Foreskin keratinocyte (primary cell): ENCODE measurements at places on chromosomes 7 and 10.

- DNase-seq = peak; percentile 80
Observed at GRCh38 chr10:76285012-76285411, 853.6 kb downstream of the LRMDA start.

GRCh38 chr10:94308866-94309265 lies 53.9 kb downstream of the NOC3L start:
- DNase-seq = no peak

DNA sequence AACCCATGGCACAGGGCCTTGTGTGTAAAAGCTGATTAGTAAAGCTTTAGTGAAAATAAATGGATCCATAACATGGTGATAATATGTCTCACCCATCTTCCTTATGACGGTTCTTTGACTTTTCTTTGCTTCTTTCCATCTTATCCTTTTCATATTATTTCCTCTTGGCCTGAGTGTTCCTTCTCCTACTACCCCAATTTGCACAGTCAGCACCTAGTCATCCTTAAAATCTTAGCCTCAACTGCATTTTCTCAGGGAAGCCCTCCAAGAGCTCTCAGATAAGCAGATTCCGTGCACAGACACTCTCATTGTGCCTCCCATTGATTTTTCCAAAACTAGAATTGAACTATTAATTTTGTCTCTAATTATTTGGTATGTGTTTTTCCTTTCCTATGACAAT lies 112.4 kb downstream of the PTN start:
- DNase-seq = no peak

DNA sequence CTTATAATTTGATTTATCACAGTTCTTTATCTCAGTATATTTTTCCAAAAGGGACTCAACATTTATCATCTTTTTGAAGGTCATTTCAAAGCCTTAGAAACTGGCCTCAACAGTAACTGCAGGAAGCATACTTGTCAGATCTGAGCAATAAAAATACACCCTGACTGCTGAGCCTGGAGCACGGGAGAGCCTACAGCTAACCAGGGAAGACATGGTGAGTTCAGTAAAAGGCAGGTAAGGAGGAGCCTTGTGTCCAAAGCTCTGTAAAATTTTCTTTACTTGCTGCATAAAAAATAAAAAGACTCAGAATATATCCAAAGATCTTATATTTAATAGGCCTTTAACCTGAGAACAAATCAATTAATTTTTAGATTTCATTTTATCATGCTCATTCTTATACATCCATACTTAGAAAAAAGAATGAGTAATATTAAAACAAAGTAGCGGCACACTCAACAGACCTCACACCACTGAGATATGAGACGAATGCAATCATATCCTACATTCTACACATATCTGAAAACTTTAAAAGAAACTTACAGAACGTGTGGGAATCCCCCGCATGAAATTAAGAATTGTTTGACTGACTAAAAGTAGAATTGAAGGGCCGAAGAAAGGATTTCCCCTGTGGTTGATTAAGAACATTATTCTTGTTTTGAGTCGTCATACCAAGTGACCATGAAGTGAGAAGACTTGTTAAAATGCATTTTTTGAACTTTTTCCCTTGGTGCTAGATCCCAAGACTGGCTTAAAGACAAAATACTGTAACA lies 296.4 kb upstream of the MKLN1 start:
- DNase-seq = no peak

GRCh38 chr7:74290553-74290950 lies 1.3 kb downstream of the CLIP2 start:
- DNase-seq = no peak

DNA sequence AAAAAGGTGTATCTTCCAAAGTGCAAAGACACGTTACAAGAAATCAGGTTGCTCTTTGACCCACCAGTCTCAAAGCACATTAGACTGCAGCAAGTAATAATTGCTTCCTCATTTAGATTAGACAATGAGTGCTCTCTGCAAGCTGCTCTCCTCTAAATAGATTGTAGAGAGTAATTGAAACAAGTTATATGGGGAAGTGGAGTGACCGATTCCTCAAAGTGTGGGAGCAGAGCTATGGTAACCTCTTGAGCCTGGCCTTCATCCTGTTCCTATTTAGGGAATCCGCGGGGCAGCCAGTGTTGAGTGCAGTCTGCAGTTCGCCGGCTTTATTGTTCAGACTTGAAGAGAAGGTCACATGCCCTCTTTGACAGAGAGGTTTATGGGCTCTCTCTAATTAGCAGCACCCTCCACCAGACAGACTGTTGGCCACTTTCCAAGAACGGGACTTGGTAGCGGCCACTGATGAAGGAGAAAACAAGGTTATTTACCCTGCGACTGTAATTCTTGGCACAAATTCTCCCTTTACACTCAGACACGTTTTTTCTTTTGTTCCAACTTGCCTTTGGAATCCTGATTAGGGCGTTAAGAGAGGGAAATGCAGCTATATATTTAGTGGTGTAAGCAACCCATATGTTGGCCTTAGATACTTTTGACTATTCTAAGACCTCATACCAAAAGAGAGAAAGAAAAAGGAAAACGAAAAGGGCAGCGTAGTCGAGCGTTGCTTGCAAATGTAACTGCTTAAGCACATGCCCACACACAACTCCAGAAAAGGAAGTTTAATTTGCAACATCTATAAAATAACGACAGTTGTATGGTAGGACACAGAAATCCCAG lies 107.5 kb downstream of the REEP3 start:
- DNase-seq = peak; percentile 58

DNA sequence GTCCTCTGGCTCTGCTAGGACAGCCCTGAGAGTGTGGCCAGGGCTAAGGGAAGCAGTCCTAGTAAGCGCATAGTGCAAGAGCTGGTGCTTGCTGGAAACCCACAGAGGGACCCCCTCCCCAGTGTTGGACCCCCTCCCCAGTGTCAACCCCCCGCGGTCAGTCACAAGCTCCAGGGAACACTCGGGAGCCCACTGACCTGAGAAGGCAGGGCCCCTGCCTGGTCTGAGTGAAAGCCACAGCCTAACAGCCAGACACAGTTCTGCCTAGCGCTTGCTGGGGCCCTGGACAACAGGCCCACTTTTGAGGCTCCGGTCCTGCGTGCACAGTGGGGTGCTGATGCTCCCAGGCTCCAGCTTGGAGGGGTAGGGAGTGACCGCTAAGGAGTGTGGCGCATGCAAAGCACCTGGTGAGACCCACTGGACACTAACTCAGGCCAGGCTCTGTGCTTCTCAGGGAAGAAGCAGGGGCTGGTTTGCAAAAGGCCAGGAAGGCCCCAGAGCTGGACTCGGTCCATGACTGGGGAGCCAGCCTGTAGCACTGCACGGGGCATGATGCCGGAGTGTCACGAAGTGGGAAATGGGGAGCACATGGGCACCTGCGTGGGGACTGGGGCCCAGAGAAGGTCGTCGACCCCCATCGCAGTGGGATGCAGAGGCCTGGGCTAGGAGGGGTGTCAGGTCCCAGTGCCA lies 175.8 kb upstream of the PPP2R2D start:
- no peak for DNase-seq

- no peak for DNase-seq
Observed at GRCh38 chr7:144907577-144907976, 71.7 kb upstream of the TPK1 start.

GRCh38 chr10:18527687-18528086 lies 123.7 kb downstream of the NSUN6 start:
- no peak for DNase-seq

DNA sequence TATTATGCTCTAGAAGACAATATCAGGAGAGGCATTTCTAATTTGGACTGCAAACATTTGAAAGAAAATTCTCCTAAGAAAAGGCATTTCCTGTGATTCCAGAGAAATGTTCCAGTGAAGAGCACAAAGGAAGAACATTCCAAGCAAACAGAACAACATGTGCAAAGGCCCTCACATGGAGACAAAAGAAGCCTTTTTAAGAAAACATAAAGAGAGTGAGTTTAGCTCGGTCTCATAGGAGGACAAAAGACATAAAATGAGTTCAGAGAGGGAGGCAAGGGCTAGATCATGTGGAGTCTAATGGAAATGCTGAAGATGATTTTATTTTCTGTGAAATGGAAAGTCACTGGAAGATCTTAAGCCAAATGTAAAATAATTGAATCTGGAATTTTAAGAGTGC lies 269.8 kb upstream of the HGF start:
- no peak for DNase-seq

DNA sequence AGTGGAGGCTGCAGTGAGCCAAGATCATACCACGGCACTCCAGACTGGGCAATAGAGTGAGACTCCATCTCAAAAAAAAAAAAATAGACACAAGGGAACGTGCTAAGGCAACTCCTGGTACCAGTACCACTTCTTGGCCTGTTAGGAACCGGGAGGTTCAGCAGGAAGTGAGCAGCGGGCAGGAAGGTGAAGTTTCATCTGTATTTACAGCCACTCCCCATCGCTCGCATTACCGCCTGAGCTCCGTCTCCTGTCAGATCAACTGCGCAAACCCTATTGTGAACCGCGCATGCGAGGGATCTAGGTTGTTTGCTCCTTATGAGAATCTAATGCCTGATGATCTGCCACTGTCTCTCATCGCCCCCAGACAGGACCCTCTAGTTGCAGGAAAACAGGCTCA lies 69.9 kb upstream of the FOXK1 start:
- no peak for DNase-seq

- DNase-seq = peak; percentile 15
Observed at GRCh38 chr10:727162-727790, 37.8 kb upstream of the DIP2C start.

- DNase-seq = no peak
Observed at GRCh38 chr7:133167300-133167699, 85.4 kb upstream of the CHCHD3 start.

- no peak for DNase-seq
Observed at GRCh38 chr10:108862676-108863350, 1060.5 kb downstream of the XPNPEP1 start.

- no peak for DNase-seq
Observed at GRCh38 chr7:43763183-43763582, 4.7 kb downstream of the BLVRA start.

DNA sequence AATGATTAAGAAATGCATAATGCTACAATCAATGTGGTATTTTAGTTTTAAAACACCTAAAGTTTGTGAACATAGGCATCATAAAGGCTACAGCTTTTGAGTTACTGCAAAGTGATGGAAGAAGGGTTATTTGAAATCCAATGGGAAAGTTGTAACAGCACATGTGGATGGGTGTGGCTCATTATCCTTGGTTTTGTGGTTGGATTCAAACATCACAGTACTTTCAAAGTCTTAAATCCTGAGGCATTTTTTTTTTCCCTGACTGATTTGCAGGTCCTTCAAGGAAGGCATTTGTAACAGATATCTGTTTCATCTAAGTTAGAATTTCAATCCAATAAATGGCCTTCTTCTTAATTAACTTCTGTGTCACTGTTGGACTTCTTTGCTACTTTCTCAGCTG lies 9.8 kb upstream of the SHTN1 start:
- no peak for DNase-seq

DNA sequence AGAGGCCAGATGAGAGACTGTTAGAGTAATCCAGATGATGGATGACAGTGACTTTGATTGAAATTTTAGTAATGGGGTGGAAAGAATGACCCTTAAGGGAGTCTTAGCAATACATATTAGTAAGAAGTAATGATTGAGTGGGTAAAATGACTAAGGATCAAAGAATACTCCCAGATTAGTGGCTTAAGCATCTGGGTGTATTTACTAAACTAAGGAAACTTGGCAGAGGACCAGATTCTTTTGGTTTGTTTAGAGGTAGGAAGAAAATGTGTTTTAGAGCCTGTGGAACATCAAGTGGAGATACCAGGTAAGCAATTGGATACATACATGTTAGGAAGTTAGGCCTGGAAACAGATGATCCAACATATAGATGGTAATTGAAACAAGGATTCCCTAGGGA lies 58.8 kb upstream of the ADRA2A start:
- DNase-seq = no peak

DNA sequence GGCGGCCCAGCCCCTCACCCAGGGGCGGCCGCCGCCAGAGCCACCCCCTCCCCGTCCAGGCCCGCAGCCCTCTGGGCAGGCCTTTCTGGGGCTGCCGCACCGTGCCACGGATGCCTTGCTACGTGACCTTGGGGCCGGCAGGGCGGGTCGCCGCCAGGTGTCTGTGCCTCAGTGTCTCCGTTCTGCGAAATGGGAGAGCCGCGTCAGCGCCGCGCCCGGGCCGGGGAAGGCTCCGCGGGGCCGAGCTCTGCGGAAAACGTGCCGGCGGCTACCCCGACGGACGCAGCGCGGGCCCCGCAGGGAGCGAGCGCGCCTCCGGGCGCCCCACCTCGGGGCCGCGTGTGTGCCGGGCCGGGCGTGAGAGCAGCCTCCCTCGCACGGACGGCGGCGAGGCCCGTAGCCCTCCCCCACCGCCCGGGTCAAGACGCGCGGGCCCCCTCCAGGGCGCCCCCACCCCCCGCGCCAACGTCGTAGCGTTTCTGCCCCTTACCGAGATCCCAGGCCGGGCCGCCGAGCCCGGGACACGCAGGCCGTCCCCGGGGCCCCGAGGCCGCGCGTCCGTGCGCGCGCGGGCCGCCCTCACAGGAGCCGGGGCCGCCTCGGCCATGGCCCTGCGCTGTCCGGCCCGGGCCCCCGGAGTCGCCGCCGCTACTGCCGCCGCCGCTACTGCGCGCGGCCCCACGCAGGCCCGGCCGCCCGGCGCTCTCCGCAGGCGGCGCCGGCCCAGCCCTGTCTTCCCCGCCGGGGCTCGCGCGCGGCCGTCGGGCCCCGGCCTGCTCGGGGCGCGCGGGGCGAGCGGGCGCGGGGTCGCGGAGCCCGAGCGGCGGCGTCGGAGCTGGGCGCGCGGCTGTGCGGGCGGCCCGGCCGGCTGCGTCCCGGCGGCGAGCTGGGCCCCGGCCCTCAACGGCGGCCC lies 1.1 kb downstream of the ZNF777 start:
- no peak for DNase-seq

DNA sequence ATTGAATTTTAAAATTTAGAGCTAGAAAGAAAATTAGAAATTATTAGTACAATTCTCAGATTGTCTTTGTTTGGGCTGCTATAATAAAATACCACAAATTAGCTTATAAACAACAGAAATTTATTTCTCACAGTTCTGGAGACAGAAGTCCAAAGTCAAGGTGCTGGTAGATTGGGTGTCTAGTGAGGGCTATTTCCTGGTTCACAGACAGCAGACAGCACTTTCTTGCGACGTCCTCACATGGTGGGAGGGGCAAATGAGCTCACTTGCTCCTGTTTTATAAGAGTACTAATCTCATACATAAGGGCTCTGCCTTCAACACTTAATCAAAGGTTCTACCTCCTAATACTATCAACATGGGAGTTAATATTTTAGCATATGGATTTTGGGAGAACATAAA lies 134.1 kb downstream of the MDFIC start:
- DNase-seq = no peak

DNA sequence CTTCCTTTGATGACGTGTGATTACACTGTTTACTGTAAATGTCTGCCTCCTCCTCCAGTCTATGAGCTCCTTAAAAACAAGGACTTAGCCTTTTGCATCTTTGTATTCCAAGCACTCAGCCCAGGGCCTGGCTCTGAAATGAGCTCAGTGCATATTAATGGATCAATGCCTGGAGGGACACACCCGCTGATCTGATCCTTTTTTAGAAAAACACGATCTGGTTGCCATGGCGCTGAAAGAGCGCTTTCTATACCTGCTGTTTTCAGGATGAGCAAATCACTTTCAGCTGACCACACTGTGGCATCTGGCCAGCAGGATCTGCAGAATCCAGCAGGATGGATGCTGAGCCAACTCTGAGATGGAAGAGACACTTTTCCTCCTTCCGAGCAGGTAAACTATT lies 37.8 kb upstream of the GARS1 start:
- DNase-seq = peak; percentile 94

GRCh38 chr7:155360495-155361345 lies 63.0 kb downstream of the INSIG1 start:
- DNase-seq = no peak

GRCh38 chr10:24897326-24897926 lies 55.0 kb downstream of the PRTFDC1 start:
- no peak for DNase-seq

GRCh38 chr10:43076311-43076875 lies 476 bp upstream of the RET start:
- peak; percentile 36 for DNase-seq
